ENCODE measurements at places on chromosomes 13 and 19. TPM values are rescaled to one million over a fixed set of nuclear protein-coding genes. Genes with fewer than 3 reads are reported as not detected.

STRN4 gene
- total RNA-seq = 89.6 TPM

SLITRK6 gene
- 0.63 TPM for total RNA-seq

C2CD4C gene
- total RNA-seq = 0.46 TPM

MYH14 gene
- 7.5 TPM for total RNA-seq

TSPAN16 gene
- not detected for total RNA-seq

LYPD5 gene
- total RNA-seq = 0.09 TPM

C5AR2 gene
- total RNA-seq = 9.9 TPM

REX1BD gene
- total RNA-seq = 49.4 TPM

Measured in A549 treated with ZK216348 at 1 μM for 4 hours (cell line).